ENCODE measurements at places on chromosomes 5 and 9. TPM values are rescaled to one million over a fixed set of nuclear protein-coding genes. Genes with fewer than 3 reads are reported as not detected.

The MAMDC2 gene
- polyA plus RNA-seq = 0.10 TPM

The IFNA13 gene
- polyA plus RNA-seq = not detected

The OMD gene
- polyA plus RNA-seq = not detected

The SPATA9 gene
- polyA plus RNA-seq = not detected

The TICAM2 gene
- polyA plus RNA-seq = 0.29 TPM

The WDR38 gene
- not detected for polyA plus RNA-seq

The FCN2 gene
- not detected for polyA plus RNA-seq

The FAM200C gene
- polyA plus RNA-seq = 0.12 TPM

The CAMK2A gene
- polyA plus RNA-seq = not detected

DNA sequence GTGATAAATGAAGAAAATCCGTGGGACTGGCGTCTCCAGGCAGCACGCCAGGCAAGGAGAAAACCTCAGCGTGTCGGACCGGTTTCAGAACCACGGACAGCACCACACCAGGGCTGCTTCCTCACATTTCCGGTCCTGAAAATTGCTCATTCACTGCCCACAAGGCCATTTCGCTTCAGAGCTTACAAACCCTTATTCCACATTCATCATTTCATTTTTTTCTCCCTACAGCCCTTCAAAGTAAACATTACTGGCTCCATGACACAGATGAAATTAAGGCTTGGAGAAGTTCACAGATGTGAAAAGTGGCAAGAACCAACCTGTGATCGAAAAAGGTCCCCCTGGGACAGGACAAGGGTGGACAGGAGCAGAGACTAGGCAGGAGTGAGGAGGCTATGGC, 1.5 kb upstream of the GPRIN1 start:
- no peak overlapping the region for H3K4me3 ChIP-seq
- DNase-seq = peak; percentile 40
- H3K27me3 ChIP-seq = peaks cover 8% of the 10 kb centered on the region

DNA sequence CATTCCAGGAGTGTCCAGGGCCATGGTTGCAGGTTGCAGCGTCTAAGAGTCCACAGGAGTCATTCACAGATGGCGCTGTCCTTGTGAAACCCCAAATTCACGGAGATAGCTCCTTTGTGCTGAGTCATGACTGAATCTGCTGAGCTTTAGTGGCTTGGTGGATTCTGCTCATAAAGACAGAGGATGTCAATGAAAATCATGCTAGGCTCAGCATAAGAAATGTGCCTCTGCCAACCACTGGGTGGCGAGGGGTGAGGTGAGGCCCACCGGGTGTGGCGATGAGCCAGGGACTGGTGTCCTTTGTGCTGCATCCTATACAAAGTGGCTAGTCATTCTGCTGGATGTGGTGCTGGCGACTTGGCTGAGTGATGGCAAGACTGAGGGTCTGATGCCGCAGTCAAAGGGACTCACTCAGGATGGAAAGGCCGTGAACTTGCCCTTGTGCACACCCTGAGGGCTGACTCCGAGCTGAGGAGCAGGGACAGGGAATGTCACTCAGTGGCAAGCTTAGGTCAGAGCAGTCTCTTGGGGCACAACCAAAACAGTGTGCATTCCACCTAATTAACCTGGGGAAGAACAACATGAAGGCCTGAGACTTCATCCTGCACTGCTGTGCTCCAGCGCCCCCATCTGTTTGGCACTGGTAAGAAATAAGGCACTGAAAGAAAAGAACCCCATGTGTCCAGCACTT, 71.5 kb downstream of the DAP start:
- no peak for DNase-seq
- H3K4me1 ChIP-seq = no peaks in the 10 kb centered on the region
- no peak overlapping the region for H3K27ac ChIP-seq
- H3K4me3 ChIP-seq = no peak overlapping the region

DNA sequence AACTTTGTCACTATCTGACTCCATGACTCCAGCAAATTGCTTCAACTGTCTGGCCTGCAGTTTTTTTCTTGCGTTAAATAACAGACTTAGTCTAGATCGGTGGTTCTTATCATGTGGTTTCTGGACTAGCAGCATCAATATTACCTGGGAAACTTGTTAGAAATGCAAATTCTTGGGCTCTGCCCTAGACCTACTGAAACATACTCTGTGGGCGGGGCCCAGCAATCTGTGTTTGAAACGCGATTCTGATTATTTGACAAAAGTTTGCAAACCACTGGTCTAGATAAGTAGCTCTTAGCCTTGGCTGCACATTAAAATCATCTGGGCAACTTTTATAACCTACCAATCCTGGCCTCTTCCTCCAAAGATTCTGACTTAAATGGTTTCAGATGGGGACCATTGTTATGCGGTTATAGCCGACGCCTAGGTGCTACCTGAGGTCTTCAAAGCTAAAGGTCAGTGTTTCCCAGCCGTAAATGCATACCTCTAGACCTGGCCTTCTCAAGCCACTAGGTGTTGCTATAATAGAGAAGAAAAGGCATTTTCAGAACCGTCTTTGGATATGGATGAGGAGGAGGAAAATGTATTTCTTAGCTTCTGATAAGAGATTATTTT, 74.0 kb downstream of the C9orf85 start:
- no peaks in the 10 kb centered on the region for H3K27me3 ChIP-seq
- H3K4me3 ChIP-seq = no peak overlapping the region
- H3K4me1 ChIP-seq = no peaks in the 10 kb centered on the region
- H3K27ac ChIP-seq = no peak overlapping the region
- no peak for DNase-seq

DNA sequence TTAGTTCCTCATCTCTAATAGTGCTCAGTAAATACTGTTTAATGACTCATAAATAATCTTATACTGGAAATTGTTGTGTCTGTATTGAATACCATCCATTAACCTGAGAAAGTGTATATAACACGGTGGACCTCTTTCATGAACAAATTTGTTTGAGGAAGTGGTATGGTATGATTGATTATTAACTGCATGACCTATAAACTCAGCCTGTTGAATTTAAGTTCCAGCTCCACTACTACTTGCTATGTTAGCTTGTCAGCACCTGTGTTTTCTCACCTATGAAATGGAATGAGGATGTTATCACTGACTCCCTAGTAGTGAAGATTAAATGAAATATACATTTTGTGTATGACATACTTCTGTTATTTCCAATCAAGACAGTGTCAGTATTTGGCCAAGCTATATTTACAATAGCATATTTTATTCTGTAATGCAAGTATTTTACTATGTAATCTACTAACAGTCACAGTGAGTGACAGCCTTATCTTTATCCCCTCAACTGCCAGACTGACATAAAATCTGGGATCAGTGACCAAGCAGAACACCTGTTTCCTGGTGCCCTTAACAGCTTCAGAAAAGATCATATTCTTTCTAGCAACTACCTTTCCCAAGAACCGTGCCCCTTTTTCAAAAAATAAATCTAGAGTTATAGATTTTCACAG, 77.3 kb upstream of the ITGA1 start:
- no peak overlapping the region for H3K4me3 ChIP-seq
- peaks cover 24% of the 10 kb centered on the region for H3K4me1 ChIP-seq
- H3K36me3 ChIP-seq = no peaks in the 10 kb centered on the region
- H3K27ac ChIP-seq = no peak overlapping the region
- no peaks in the 10 kb centered on the region for H3K27me3 ChIP-seq

- no peaks in the 10 kb centered on the region for H3K27me3 ChIP-seq
- H3K4me1 ChIP-seq = no peaks in the 10 kb centered on the region
- H3K27ac ChIP-seq = no peak overlapping the region
- H3K36me3 ChIP-seq = no peaks in the 10 kb centered on the region
- no peak overlapping the region for H3K4me3 ChIP-seq
These were observed 2.5 kb upstream of the FGF1 start for GRCh38 chr5:142688281-142688989.

DNA sequence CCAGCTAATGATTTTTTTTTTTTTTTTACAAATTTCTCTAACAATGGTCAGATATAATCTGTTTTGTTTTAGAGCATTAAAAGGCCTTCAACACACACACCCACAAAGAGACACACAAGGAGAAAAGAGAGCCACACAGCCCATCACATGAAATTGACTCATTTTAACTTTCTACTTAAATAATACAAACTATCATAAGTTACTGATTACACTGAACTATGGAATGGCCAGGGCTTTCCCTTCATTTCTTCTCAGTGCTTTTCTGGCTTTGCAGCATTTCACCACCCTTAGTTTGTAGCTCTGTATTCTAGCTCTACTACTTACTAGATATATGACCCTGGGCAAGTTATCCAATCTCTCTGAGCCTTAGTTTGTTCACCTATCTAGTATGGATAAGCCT, 13.2 kb downstream of the REEP5 start:
- H3K36me3 ChIP-seq = peaks cover 5% of the 10 kb centered on the region
- no peaks in the 10 kb centered on the region for H3K4me1 ChIP-seq
- no peak for DNase-seq
- no peaks in the 10 kb centered on the region for H3K27me3 ChIP-seq
- H3K4me3 ChIP-seq = no peak overlapping the region
- no peak overlapping the region for H3K27ac ChIP-seq

- H3K4me1 ChIP-seq = no peaks in the 10 kb centered on the region
- no peak overlapping the region for H3K4me3 ChIP-seq
- no peaks in the 10 kb centered on the region for H3K36me3 ChIP-seq
- no peak overlapping the region for H3K27ac ChIP-seq
- peaks cover 10% of the 10 kb centered on the region for H3K27me3 ChIP-seq
These were observed 10.5 kb downstream of the MSX2 start for GRCh38 chr5:174734571-174735497.

GRCh38 chr9:21047281-21047691, 15.8 kb upstream of the HACD4 start:
- no peaks in the 10 kb centered on the region for H3K4me1 ChIP-seq
- DNase-seq = no peak
- no peaks in the 10 kb centered on the region for H3K36me3 ChIP-seq
- H3K27me3 ChIP-seq = no peaks in the 10 kb centered on the region

DNA sequence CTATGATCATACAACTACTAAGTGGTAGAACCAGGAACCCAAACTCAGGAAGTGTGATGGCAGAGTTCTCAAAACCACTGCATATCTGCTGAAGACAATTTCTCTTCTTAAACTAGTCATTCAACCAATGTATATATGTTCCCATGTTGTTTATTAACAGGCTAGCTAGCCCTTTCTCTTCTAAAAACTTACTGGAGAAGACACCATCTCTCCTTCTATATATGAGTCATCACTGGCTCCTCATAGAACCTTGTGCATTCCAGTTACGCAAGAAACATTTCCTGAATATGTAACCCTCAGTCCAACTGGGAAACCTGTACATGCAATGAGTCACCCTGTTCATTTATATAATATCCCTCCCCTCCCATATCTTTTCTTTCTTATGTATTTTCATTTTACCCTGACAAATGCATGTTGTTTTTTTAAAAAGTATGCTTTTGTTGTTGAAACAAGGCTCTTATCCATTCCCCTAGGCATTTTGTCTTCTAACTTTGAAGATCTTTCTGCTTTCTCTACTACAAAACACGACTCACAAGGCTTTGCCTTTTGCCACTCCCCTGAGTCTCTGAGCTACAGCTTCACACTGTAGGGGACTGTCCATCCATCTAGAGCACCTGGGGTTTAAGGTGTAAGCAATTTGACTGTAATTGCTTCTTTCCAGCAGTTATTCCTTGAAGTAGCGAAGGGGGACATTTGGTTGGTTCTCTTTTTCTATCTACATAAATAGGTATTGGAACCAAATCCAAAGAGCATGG, 119.5 kb downstream of the ANXA1 start:
- H3K27ac ChIP-seq = no peak overlapping the region
- no peaks in the 10 kb centered on the region for H3K36me3 ChIP-seq
- H3K27me3 ChIP-seq = no peaks in the 10 kb centered on the region
- H3K4me1 ChIP-seq = no peaks in the 10 kb centered on the region
- no peak overlapping the region for H3K4me3 ChIP-seq

DNA sequence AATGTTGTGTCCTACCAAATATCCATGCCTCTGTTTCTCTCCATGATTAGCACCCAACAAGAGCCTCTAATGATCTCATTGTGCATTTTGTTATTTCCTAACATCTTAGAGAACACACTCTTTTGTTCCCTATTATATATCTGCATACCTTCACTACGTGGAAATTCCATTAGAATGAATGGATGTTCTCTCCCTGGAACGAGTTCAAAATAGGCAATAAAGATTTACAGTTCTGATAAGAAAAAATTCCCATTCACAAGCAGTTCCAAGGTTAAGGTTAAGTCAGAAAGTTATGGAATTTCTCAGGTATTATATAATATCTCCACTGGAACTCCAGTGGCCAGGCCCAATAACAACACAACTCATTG, 83.7 kb downstream of the TRPM6 start:
- no peak overlapping the region for H3K27ac ChIP-seq
- no peaks in the 10 kb centered on the region for H3K27me3 ChIP-seq
- no peak for DNase-seq
- no peaks in the 10 kb centered on the region for H3K4me1 ChIP-seq
- no peaks in the 10 kb centered on the region for H3K36me3 ChIP-seq

DNA sequence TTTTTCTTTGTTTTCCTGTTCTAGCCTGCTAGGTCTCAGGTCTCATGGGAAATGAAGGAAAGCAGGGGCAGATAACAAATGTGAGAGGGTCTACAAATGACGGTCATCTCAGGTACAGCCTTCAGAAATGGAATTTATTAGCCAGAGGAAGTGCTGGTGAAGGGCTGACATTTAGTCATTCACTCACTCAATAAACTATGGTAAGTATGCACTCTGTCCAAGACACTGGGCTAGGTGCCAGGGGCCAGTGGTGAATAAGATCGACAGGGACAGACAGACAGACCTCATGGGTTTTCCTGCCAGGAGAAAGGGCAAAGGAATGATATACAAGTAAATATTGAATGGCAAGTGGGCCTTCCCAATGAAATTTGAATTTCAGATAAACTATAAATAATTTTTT, 6.3 kb downstream of the PDE6A start:
- H3K4me3 ChIP-seq = no peak overlapping the region
- DNase-seq = no peak
- no peaks in the 10 kb centered on the region for H3K27me3 ChIP-seq
- no peak overlapping the region for H3K27ac ChIP-seq
- H3K4me1 ChIP-seq = no peaks in the 10 kb centered on the region
